ENCODE measurements at places on chromosomes 1 and 21. TPM values are rescaled to one million over a fixed set of nuclear protein-coding genes. Genes with fewer than 3 reads are reported as not detected.
A peak's percentile ranks its signal among the peaks of the same experiment; 100 is the strongest.

Gene DISP1
- 0.87 TPM for polyA plus RNA-seq

DNA sequence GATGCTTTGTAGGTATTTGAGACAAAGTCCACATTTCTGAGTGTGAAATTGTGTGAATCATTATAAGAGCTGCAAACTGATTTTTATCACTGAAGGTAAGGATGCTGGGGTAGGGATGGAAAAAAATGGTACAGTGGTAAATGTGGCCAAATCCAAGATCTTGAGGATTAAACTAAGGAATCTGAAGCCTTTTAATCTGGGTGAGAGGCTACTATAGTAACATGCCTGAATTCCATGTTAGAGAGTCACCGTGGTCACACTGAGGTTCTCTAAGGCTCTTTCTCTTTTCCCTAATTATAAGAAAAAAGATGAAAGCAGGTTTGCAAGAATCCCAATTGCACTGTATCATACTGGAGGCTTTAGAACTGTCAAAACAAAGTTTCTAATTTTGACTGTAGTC lies 17.6 kb downstream of the PTGER3 start:
- H3K27me3 ChIP-seq, result no peaks in the 10 kb centered on the region
- no peak for DNase-seq
- H3K36me3 ChIP-seq, result no peaks in the 10 kb centered on the region

GRCh38 chr1:223183268-223183862 lies 40.3 kb upstream of the TLR5 start:
- peaks cover 11% of the 10 kb centered on the region for H3K4me1 ChIP-seq
- no peak overlapping the region for H3K4me3 ChIP-seq
- DNase-seq, result no peak
- H3K27me3 ChIP-seq, result no peaks in the 10 kb centered on the region

DNA sequence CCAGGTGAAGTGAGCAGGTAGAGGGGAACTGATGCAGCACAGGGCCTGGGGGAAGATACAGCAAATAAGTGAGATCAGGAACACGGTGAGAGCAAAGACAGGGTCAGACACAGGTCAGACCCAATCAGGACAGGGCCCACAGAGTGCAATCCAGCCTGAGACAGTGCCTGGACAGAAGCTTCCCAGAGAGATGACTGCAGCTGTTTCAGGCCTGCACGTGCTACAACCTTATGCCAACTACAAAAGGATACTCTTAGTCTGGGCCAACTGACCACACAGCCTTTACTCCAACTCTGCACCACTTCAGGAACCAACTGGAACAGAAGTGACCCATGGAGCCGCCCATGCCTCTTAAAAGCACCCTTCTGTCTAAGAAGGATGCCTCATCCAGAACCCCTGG lies 228.0 kb downstream of the TOMM20 start:
- H3K36me3 ChIP-seq, result no peaks in the 10 kb centered on the region
- H3K4me3 ChIP-seq, result no peak overlapping the region
- H3K4me1 ChIP-seq, result peaks cover 15% of the 10 kb centered on the region
- no peaks in the 10 kb centered on the region for H3K27me3 ChIP-seq
- DNase-seq, result no peak

Gene B3GALT2
- polyA plus RNA-seq, result 0.37 TPM

GRCh38 chr1:111735321-111735720 lies 3.9 kb downstream of the INKA2 start:
- no peak for DNase-seq
- no peak overlapping the region for H3K27ac ChIP-seq
- H3K4me3 ChIP-seq, result no peak overlapping the region

DNA sequence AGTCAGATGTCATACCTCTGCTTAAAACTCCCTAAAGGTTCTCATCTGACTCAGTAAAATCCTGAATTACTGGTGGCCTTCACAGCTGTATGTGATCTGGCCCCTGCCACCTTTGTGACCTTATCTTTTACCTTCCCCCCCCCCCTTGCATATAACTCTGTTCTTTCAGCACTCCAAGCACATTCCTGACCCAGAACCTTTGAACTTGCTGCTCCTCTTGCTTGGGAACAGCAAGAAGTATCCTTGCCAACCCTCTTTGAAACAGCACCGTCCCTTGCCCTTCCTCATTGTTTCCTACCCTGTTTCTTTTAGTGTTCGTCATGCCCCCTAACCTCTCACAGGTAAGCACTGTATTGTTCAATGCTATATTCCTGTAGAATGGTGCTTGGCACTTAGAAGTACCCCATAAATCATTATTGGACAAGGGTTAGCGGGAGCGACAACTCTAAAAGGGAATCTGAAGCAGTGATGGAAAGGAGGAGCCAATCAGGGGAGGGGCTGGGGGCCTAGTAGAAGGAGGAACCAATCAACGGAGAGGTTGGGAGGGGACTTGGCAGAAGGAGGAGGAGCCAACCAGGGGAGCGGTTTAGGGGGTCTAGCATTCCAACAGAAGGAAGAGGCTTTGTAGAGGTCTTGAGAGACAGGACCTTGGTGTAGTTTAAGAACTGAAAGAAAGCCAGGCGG lies 13.9 kb downstream of the CACHD1 start:
- no peaks in the 10 kb centered on the region for H3K36me3 ChIP-seq
- no peak overlapping the region for H3K4me3 ChIP-seq
- no peak for DNase-seq
- H3K27me3 ChIP-seq, result no peaks in the 10 kb centered on the region
- H3K27ac ChIP-seq, result no peak overlapping the region

GRCh38 chr1:226826479-226827261 lies 43.7 kb upstream of the PSEN2 start:
- peaks cover 6% of the 10 kb centered on the region for H3K4me1 ChIP-seq
- H3K4me3 ChIP-seq, result no peak overlapping the region
- no peak overlapping the region for H3K27ac ChIP-seq
- no peaks in the 10 kb centered on the region for H3K36me3 ChIP-seq

DNA sequence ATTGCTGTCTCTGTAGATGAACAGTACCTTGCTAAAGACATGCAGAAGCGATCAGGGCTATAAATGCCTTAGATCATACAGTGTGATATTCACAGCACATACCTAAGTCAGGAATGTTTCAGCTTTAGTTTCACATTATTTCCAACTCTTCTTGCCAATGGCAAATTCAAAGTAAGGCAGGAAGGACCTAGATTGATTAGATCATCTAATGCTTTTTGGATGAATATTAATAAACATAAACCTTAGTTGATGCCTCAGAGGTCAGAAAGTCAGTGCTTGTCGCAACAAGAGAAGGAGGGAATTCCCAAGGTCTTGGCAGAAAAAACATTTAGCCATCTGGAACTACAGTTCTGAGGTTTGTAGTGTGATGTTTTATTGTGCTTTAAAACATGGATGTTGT lies 122.3 kb downstream of the TNFSF18 start:
- H3K4me3 ChIP-seq, result no peak overlapping the region
- DNase-seq, result peak; percentile 42
- no peak overlapping the region for H3K27ac ChIP-seq
- no peaks in the 10 kb centered on the region for H3K36me3 ChIP-seq

GRCh38 chr1:152000964-152001630 lies 7.4 kb upstream of the S100A10 start:
- no peak for DNase-seq
- H3K4me3 ChIP-seq, result no peak overlapping the region
- H3K4me1 ChIP-seq, result no peaks in the 10 kb centered on the region
- H3K27ac ChIP-seq, result no peak overlapping the region

GRCh38 chr1:33295450-33296081 lies 25.3 kb downstream of the A3GALT2 start:
- H3K4me1 ChIP-seq, result peaks cover 47% of the 10 kb centered on the region
- H3K36me3 ChIP-seq, result peaks cover 9% of the 10 kb centered on the region
- peak; percentile 93 for DNase-seq
- H3K27ac ChIP-seq, result peak overlapping the region; percentile 15

Gene SELP
- polyA plus RNA-seq, result 2.3 TPM

Gene PRR9
- not detected for polyA plus RNA-seq

GRCh38 chr21:28769683-28770082 lies 223.0 kb downstream of the LTN1 start:
- H3K4me1 ChIP-seq, result peaks cover 15% of the 10 kb centered on the region
- H3K27me3 ChIP-seq, result no peaks in the 10 kb centered on the region
- no peaks in the 10 kb centered on the region for H3K36me3 ChIP-seq
- no peak overlapping the region for H3K27ac ChIP-seq
- no peak overlapping the region for H3K4me3 ChIP-seq

GRCh38 chr1:58487002-58487401 lies 59.5 kb downstream of the OMA1 start:
- no peak for DNase-seq
- H3K27ac ChIP-seq, result no peak overlapping the region
- H3K36me3 ChIP-seq, result peaks cover 18% of the 10 kb centered on the region

GRCh38 chr1:175498002-175498401 lies 245.4 kb downstream of the TNR start:
- H3K4me3 ChIP-seq, result no peak overlapping the region
- H3K27ac ChIP-seq, result no peak overlapping the region
- no peaks in the 10 kb centered on the region for H3K36me3 ChIP-seq
- no peaks in the 10 kb centered on the region for H3K4me1 ChIP-seq
- H3K27me3 ChIP-seq, result no peaks in the 10 kb centered on the region
